Right cardiac atrium (tissue), 5 donors: ENCODE measurements at places on chromosomes 11 and 22. TPM values are rescaled to one million over a fixed set of nuclear protein-coding genes. Genes with fewer than 3 reads are reported as not detected.

The APLNR gene
- polyA plus RNA-seq = 2.2 TPM

The GRIK4 gene
- polyA plus RNA-seq = 0.32 TPM

DNA sequence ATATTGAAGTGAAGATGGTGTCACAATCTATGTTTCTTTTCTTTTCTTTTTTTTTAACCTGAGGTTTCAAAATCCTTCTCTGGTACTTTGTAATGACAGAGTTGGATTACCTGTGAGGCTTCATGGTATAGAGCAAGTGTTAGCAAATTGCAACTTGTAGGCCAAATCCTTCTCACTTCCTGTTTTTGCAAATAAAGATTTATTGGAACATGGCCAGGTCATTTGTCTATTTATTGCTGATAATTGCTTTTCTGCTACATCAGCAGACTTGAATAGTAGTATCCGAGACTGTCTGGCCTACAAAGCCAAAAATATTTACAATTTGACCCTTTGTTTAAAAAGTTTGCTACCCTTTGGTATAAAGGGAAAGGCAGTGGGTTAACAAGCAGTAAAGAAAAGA, 1059.4 kb upstream of the CCDC90B start:
- no peak for DNase-seq

DNA sequence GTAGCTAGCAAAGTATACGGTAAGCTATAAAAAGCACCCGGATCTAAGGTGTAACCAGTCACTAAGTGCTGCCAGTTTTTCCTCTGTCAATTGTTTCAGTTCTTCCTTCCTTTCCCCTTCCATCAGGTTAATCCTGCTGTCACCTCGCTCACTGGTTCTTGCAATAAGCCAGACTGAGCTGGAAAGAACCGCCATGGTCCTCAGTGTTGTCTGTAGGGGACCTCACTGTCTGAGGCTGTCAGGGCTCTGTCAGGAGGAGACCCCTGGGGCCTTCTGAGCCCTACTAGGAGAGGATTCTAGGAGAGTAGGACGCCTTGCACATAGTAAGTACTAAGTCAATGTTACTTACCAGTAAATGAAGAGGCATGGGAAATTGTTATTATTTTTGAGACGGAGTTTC, 1.4 kb upstream of the TBC1D22A start:
- DNase-seq = peak; percentile 18

DNA sequence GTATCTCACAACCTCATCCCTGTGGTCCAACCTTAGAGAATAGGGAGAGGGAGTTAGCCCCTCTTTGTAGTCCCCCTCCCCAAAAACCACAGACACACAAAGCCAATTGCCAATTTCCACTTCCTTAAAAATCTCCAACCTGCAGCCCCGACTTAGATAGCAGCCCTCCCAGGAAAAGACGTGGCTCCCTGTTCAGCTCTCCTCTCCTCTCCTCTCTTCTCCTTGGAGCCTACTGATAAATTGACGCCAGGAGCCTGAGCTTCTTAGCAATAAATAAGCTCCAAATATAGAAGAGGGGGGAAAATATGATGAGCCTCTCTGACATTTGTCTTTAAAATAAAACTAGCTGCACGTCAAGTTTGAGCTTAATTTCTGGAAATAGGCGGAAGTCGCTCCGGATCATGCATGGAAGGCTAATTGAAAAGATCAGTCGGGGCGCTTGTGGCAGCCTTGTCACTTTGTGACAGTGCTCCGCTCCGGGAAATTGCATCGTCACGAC, 7.3 kb downstream of the PAX6 start:
- no peak for DNase-seq

DNA sequence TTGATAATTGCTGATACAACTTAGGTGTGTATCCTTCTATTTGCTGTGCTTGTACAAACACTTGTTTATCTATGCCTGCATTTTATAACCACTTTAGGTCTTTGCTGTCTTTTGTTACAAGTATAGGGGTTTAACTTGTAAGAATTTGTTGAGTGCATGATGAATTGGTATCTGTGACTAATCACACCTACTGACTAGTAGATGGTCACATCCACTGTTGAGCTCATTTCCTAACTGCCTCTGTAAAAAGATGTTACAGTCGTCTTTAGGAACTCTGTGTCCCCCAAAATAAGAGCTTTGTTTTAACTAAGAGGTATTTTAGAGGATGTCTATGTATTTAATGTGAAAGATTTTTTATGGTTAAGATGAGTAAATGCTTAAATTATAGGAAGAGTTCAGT, 60.5 kb downstream of the HIPK3 start:
- DNase-seq = no peak

DNA sequence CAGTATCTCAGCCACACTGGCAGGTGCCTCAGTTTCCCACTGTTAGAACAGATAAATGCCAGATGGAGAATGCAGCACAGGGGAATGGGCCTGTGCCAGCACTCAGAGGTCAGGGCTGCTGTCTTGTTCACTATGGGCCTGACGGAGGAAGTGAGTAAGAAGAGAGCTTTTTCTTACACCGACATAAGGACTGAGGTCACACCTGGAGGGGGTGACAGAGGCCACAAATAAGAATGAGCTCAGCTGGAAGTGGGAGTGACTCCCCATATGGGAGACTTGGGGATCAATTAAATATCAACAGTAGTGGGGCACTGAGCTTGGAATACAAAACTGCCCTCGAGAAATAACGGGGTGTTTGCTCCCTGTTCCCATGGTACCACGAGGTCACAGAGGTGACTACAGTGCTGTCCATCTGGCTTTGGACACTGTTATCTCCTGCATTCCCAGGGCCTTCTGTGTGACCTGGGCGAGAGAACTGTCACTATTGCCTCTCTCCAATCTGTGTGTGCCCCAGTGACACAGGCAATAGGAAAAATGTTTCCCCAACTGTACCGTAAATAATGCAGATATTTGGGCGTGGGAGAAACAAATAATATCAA, 94.1 kb upstream of the NNMT start:
- no peak for DNase-seq

GRCh38 chr11:4459500-4459899, 10.4 kb downstream of the OR52K2 start:
- DNase-seq = peak; percentile 29

DNA sequence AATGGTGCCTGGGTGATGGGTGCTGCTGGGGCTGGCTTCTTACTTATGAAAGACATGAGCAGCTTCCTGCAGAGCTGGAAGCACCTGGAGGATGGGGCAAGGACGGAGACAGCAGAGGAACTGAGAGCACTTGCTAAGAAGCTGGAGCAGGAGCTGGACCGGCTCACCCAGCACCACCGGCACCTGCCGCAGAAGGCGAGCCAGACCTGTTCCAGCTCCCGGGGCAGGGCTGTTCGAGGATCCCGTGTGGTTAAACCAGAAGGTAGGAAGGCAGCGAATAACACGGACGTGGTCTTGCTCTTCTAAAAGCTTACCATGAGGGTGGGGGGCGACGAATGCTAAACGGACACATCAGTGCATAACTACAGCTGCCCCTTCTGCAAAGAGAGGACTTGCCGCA, 9.3 kb downstream of the APOL5 start:
- no peak for DNase-seq
